GM13977 (cell line): ENCODE measurements at places on chromosomes 4 and X.
A peak's percentile ranks its signal among the peaks of the same experiment; 100 is the strongest.

GRCh38 chrX:115894087-115894486 lies 276.5 kb upstream of the AGTR2 start:
- peak; percentile 59 for DNase-seq

- DNase-seq = no peak
Observed at GRCh38 chr4:132114885-132115284, 1034.2 kb upstream of the PCDH10 start.

DNA sequence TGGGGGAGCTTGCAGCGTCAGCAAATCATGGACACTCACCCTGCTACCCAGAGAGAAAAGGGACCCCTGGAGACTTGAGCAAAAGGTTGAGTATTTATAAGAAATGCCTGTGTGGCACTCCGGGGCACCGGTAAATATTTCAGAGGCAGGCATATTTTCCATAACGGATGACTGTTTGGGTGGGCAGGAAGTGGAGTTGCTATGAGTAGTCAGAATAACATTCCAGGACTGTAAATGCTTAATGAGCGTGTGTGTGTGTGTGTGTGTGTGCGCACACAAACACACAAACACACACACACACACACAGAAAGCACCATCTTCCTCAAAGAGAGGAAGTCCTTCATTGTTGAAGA lies 74.6 kb downstream of the MXRA5 start:
- DNase-seq = no peak

DNA sequence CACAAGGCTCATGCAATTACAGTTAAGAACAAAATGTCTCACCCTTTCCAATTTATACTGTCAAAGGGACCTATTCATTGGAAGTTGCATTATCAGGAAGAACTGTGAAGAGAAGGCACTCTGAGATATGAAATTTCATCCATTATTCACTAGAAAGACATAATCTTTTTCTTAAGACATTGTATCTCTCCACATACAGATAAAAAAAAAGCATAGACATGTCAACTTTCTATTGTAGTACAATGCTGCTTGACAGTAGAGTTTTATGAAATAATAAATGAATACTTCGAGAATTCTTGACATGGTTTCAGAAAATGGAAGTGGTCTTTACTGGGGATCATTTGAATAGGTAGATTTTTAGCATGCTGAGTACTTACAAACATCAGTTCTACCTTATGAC lies 545.0 kb downstream of the TMA16 start:
- no peak for DNase-seq
